ENCODE measurements at places on chromosomes 5 and 9. TPM values are rescaled to one million over a fixed set of nuclear protein-coding genes. Genes with fewer than 3 reads are reported as not detected.

Gene PKD2L2
- polyA plus RNA-seq, result 0.47 TPM

Gene FAM163B
- not detected for polyA plus RNA-seq

GRCh38 chr9:135478829-135479468, 633 bp upstream of the PPP1R26 start:
- no peak for DNase-seq

Gene ZBTB43
- polyA plus RNA-seq, result 15.6 TPM

Gene KCNV2
- not detected for polyA plus RNA-seq

- no peak for DNase-seq
Observed at GRCh38 chr9:2765250-2765880, 48.1 kb downstream of the KCNV2 start.

GRCh38 chr5:170345971-170346370, 43.2 kb downstream of the KCNMB1 start:
- DNase-seq, result no peak

Data from naive B cell (primary cell).